ENCODE measurements at places on chromosomes 12 and 14.

DNA sequence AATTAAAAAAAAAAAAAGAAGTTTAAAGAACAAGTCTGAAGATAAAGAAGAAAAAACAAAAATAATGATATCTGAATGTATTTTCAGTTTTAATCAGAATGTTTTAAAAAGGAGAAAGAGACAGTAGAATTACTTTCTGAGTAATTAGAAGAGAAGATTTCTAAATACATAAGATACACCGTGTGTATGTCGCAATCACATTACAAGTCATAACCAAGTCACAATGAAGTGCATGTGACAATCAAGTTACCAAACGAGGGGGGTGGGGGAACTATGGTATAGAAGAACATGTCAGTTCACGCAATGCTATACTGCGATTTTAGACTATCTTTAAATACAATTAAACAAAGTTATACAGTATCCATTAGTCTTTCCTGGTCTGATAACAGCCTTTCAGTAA lies 1464.1 kb upstream of the FLRT2 start:
- DNase-seq: no peak

DNA sequence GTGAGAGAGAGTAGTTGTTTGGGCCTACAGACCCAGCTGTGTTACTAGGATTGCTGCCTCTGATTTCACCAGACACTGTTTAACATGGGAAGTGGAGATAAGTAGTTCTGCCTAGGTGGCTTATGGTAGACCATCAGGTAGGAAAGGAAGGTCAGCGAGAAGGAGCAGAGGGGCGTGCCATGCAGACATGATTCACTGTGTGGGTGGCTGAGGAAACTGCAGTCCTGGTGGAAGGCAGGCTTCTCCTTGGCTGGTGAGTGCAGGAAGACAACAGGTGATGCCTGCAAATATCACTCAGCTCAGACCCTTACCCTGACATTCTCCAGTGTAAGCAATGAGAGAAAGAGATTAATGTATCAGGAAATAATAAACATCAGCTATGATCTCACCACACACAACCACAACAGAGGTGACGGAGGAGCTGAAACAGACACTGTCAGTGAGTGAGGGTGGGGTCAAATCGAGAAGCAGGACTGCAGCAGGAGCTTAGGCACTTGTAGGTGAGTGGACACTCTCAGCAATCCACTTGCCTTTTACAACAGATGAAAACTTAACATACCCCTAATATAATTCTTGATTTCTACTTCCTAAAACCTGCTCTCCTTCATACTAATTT lies 2.1 kb upstream of the PRR4 start:
- no peak for DNase-seq

DNA sequence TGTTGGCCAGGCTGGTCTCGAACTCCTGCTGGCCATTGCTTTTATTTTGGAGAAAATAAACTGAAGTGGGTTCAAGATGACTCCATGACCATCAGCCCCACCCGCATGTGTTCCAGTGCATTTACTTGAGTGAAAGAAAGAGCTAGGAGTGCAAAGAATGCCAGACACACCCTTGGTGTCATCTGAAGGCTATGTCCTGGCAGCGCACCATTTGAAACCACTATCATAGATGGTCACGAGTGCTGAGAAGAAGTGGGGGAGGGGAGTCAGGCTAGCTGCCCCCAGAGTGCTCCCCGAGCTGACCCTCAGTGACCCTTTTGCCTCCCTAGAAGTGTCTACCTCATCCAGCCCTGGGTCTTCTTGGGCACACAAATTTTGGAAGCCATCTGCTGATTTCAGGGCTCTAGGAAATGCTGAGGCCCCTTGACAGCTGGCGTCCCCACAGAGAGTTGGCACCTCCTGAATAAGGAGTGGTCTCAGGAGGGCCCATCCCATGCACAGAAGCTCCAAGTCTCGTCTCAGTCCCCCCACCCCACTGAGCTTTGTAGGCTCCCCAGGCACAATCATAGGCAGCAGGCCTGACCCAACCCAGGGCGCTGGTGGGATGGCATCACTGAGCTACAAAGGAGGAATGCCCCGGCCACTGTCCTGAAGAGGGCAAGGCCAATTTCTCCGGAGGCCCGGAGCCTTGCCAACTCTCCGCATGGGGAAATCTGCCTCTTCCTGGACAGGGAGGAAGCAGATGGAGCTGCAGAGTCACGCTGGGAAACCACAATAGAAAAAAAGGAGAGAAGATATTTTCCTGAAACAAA lies 28.0 kb downstream of the PXN start:
- DNase-seq: no peak

DNA sequence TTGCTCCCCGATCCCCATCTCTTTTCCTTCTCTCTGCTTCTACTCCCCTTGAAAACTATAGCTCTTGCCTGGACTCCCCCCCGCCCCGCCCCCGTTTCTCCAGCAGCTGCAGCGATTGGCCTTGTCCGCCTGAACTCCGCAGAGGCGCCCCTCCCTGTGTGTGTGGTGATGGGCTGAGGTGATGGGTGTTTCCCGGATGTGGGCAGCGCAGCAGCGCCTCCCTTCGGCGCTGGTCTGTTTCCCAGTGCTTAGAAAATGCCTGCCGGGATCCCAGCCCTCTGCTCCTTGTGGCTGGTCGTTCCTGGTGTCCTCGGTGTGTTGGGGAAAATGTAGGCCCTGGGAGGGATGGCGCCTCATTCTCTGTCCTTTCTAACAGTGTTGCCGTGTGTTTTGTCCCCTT lies 43.3 kb downstream of the GALNT8 start:
- peak; percentile 82 for DNase-seq

DNA sequence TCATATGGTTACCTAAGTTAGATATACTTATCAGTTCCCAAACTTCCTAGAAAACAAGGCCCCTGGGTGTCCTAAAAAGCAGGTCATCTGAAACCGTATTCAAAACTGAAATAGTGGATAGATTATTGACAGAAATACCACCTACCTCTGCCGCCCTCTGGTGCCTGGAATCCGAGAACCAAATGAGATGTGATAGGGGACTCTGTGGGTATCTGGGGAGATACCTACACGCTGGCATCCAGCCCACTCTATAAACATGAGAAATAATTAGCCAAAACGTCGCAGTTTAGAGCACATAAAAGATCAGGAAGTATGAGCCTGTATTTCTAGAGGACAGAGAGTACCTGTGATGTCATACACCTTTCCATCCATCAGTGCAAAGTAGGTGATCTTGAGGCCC lies 4.4 kb downstream of the ORMDL2 start:
- no peak for DNase-seq

DNA sequence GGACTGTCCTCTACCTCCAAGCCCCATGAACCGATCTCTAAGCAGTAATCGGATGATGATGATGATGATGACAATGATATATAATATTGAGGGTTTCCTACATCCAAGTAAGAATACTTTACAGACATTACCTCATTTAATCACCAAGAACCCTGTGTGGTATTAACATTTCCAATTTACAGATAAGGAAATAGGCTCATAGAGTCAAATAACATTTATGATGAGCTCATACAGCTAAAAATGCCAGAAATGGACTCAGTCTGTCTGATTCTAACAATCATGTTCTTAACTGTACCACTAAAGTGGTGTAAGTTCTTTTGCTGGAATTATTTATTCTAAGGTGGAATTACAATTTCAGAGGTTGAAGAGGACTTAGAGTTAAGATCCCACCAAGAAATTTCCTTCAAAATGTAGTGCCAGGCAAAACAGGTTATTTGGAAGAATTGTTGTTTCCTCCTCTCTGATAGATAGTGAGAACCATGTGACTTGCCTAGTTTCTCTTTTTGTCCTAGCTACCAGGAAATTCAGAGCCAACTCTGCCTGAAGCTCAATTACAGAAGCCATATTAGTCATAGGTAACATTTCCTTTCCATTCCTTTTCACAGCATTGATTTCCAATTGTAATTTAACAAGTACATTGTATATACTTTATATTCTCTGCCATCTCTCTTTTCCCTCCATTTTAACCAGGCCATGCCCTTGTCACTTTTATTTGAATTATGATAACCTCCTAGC lies 23.8 kb upstream of the CCDC175 start:
- DNase-seq: no peak

DNA sequence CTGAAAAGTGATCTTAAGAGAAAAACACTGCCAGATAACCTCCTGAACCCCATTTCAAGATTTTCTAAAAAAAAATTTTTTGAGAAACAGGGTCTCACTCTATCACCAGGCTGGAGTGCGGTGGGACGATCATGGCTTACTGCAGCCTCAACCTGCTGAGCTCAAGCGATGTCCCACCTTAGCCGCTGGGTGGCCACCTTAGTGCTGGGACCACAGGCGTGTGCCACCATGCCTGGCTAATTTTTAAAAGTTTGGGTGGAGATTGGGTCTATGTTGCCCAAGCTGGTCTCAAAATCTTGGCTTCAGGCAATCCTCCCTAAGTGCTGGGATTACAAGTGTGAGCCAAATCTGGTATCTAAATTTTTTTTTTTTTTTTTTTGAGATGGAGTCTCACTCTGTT lies 3.4 kb downstream of the PNMA1 start:
- DNase-seq: no peak

DNA sequence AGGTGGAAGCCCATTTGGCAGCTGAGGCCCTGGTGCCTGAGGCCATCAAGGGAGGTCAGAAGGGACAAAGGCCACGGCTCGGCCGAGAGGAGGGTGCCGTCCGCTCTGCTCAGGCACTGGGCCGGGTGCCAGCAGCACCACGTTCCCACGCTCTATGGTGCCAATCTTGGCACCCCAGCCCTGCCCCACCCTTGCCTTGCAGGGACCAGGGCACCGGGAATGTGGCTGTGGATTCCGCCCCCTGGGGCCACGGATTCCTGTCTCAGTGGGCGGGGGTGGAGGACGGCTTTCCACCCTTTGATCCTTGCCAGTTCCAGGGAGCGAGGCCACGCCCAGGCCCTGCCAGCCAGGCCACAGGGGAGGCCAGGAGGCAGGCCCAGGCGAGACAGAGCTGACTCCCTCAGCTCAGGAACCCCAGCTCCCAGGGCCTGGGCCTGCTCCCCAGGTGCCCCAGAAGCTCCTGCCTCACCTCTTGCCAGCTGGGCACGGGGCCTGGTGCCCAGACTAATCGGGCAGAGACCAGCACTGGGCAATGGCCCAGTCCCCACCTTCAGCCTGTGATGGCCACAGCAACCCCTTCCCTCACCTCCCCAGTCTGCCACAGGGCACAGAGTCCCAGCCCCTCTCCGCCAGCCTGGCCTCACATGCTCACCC lies 26.4 kb upstream of the GPR132 start:
- DNase-seq: no peak

DNA sequence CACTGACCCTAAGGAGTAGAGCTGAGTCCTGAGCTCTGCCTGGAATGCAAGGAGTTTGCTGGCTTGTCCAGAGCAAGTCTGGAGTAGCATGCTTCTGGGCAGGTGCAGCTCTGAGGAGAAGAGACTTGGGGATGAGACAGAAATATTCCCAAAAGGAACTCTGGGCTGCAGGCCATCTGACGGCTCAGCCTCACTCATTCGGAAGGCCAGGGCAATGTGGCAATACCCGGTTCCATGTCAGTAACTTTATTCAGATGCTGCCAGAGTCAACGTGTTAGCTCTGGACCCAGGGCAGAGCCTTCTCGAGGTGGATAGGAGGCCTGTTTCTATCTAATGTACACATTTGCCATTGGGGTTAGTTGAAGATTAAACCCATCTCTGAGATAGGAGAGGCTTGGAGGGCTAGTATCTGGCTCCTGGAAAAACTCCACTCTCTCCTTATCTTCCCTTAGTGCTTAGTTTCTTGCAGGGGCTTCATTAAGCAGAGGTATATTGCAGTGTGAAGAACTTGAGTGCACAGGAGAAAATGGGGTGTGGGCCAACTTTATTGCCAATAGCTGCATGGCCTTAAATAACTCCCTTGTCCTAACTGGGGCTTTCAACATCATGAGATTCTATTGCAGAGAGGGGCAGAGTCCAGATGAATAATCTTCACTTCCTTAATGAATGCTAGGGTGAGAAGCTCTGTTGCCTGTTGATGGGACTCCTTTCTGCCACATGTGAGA lies 65.6 kb downstream of the NTF3 start:
- DNase-seq: no peak

DNA sequence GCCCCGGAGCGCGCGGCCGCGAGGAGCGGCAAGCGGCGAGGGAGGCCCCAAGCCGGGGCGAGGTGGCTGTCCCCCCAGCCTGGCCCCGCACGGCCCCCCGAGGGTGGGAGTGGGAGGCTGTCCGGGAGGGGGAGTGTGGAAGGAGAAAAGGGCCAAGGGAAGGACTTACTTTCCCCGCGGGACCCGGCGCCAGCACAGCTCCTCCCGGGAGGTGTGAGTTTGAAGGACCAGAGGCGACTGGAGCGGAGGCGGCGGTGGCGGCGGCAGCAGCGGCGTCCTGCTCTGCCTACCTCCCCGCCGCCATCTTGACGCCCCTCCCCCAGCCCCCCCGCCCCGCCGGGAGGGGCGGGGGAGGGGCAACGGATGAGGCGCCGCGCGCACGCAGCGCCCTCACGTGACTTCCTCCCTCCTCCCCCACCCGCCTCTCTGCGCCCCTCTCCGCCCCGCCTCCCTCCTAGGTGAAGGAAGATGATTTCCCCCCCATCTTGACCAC lies at the start of gene SBNO1:
SBNO1 (minus strand) TSS at position 316 of the 493 bp plus-strand sequence. CDS start 14,406 bp downstream, outside the sequence.
- DNase-seq: peak; percentile 86

GRCh38 chr12:11534064-11534463 lies 115.4 kb upstream of the ETV6 start:
- no peak for DNase-seq

- no peak for DNase-seq
Measured at GRCh38 chr12:54287261-54288157, 7.0 kb downstream of the HNRNPA1 start.

Measured in NCI-H1930 (cell line).